Trophoblast cell (in vitro differentiated cells and primary cell): ENCODE measurements at places on chromosomes 2 and 18.

DNA sequence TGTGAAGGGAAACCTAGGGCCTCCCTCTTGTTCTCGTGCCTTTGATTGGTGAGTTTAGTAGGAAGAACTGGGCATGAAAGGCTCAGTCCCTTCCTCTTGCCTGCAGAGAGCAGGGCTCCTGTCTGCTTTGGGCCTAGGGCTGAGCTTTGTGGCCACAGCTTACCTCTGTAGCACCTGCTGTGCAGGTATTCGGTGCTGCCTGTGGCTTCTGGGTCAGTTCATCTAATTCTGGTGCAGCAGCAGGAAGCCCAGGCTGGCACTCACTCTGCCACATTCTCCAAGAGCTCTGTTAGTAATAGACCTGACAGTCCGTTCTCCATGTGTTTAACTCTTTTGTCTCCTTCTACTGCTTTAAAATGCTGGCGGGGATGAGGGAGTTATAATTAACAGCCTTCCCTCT is 96.5 kb downstream of the DLGAP1 start:
- no peaks in the 10 kb centered on the region for H3K4me1 ChIP-seq
- no peaks in the 10 kb centered on the region for H3K36me3 ChIP-seq
- H3K27ac ChIP-seq = no peak overlapping the region
- DNase-seq = no peak

- H3K27ac ChIP-seq = no peak overlapping the region
- H3K36me3 ChIP-seq = no peaks in the 10 kb centered on the region
- H3K27me3 ChIP-seq = no peaks in the 10 kb centered on the region
- H3K4me1 ChIP-seq = no peaks in the 10 kb centered on the region
- DNase-seq = no peak
Observed at GRCh38 chr2:224517963-224518362, 67.2 kb downstream of the CUL3 start.

DNA sequence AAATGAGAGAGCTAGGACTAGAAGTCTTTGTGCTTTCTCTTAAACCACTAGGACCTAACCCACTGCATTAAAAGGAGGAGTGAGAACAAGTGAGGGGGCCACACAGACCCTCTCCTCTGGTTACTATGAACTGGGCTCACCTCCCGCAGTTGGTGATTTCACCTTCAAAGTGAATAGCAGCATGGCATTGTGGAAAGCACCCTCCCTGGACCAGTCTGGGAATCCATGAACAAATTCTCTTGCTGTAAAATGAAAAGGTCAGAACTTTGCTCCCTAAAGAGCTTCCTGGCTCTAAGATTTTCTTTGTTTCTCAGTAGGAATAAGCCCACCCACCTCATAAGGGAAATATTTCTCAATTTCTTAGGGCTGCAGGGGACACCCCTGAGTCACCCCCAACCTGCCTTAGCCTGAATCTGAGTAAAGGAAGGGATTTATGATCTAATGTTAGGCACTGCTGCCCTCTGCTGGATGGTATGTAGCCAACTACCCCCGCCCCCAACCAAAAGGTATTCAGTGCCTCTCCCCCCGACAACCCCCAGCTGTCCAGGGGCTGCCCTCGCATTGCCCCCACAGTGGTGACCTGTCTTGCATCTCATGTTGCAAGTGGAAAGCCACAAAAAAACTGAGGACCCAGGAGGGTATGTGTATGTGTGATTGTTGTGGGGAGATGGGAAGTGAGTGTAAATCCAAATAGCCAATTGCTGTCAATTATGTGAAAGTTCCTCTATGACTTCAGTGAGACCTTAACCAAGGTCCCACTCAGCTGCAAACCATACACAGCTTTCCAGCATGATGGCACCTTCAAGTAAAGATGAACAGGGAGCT is 230.9 kb upstream of the SLC14A2 start:
- DNase-seq = peak; percentile 15
- peaks cover 8% of the 10 kb centered on the region for H3K4me1 ChIP-seq
- H3K36me3 ChIP-seq = no peaks in the 10 kb centered on the region
- no peaks in the 10 kb centered on the region for H3K27me3 ChIP-seq
- no peak overlapping the region for H3K4me3 ChIP-seq

DNA sequence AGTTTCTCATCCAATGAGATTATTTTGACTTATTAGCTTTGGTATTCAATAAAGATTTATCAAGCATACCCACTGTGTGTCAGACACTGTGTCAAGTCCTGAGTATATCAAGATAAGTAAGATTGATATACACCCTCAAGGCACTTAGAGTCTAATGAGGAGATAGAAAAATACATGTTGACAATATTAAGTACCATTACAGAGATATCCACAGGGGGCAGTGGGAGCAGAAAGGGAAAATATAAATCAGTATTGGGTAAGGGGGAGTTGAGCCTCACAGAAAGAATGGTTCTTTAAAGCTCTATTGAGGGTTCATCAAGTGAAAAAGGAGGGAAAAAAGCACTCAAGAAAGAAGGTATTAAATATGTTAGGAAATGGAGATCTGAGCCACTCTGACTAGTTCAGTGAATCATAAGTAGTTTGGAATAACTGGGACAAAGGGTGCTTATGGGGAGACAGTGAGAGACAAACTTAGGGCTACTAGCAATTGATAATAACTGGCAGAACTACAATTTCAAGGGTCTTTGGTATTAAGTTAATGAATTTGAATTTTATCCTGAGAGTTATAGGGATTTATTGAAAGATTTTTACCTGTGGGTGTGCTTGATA is 45.5 kb upstream of the SLC8A1 start:
- no peaks in the 10 kb centered on the region for H3K27me3 ChIP-seq
- no peak for DNase-seq
- no peak overlapping the region for H3K27ac ChIP-seq

- no peak overlapping the region for H3K27ac ChIP-seq
- H3K36me3 ChIP-seq = no peaks in the 10 kb centered on the region
- DNase-seq = no peak
- no peak overlapping the region for H3K4me3 ChIP-seq
- no peaks in the 10 kb centered on the region for H3K27me3 ChIP-seq
- no peaks in the 10 kb centered on the region for H3K4me1 ChIP-seq
Observed at GRCh38 chr2:168293766-168294165, 46.4 kb upstream of the STK39 start.

GRCh38 chr2:178833382-178833781 is 26.2 kb upstream of the TTN start:
- H3K4me1 ChIP-seq = peaks cover 5% of the 10 kb centered on the region
- H3K36me3 ChIP-seq = no peaks in the 10 kb centered on the region
- no peak for DNase-seq
- H3K27ac ChIP-seq = no peak overlapping the region

- no peaks in the 10 kb centered on the region for H3K27me3 ChIP-seq
- H3K4me1 ChIP-seq = no peaks in the 10 kb centered on the region
- no peak overlapping the region for H3K27ac ChIP-seq
- H3K4me3 ChIP-seq = no peak overlapping the region
- no peak for DNase-seq
Observed at GRCh38 chr2:225398372-225398771, 1.1 kb upstream of the NYAP2 start.

DNA sequence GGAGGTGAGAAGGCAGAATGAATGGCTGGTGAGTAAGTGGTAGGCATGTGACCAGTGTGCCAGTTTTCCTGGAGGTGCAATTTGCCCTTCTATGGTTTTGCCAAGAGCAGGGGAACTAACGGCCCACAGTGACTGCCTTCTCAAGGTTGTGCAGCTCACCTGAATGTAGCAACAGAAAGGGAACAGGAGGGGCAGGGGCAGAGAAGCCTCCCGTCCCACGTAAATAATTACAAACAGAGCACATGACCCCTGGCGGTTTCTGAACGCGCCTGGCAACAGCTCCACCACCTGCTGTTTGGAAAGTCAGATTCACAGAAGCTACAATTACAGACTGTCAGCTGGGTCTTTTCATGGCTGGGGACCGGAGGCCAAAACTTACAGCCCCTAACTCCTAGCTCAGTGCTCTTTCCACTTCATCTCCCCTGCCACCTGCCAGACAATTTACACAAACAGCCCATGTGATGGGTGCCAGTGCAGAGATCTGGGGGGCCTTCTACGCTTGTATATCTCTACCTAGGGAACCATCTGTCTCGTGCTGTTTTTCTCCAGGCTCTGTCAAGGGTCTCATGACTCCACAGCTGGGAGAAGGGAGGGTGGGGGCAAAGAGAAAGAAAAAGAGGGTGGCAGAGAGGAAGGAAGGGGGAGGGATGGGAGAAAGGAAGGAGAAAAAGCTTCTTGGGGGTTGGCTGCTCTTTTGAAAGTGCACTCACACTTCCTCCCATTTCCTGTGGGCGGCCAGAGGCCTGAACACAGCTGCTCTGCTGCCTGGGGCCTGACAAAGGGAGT is 69.6 kb downstream of the POLR1A start:
- H3K4me1 ChIP-seq = no peaks in the 10 kb centered on the region
- no peak overlapping the region for H3K4me3 ChIP-seq
- DNase-seq = no peak
- H3K27me3 ChIP-seq = no peaks in the 10 kb centered on the region
- H3K27ac ChIP-seq = no peak overlapping the region

DNA sequence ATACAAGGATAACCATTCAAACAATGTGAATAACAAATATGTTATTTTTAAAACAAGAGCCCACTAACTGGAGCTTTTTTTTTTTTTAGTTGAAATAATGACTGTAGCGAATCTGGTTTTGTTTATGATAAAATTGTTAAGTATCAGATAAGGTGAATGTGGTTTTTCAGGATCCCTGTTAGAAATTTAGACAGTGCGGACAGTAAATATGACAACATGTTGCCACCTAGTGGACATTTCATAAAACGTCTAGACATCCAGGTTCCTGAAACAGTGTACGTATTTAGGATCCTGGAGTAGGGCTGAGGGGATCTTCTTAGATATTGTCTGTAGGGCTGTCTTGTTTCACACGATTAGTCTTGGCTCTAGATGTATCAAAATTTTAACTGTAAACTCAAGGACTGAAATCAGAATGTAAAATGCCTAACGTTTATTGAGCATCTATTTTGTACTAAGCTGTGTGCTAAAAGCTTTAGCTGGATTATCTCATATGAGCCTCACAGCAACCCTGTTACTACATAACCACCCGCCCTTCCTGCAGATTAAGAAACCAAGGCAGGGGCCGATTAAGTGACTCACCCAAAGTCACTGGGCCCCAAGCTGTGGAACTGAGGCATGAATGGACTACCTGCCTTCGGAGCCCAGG is 23.9 kb upstream of the CCDC68 start:
- no peaks in the 10 kb centered on the region for H3K36me3 ChIP-seq
- peaks cover 4% of the 10 kb centered on the region for H3K4me1 ChIP-seq
- H3K4me3 ChIP-seq = no peak overlapping the region
- peak; percentile 23 for DNase-seq
- no peaks in the 10 kb centered on the region for H3K27me3 ChIP-seq

DNA sequence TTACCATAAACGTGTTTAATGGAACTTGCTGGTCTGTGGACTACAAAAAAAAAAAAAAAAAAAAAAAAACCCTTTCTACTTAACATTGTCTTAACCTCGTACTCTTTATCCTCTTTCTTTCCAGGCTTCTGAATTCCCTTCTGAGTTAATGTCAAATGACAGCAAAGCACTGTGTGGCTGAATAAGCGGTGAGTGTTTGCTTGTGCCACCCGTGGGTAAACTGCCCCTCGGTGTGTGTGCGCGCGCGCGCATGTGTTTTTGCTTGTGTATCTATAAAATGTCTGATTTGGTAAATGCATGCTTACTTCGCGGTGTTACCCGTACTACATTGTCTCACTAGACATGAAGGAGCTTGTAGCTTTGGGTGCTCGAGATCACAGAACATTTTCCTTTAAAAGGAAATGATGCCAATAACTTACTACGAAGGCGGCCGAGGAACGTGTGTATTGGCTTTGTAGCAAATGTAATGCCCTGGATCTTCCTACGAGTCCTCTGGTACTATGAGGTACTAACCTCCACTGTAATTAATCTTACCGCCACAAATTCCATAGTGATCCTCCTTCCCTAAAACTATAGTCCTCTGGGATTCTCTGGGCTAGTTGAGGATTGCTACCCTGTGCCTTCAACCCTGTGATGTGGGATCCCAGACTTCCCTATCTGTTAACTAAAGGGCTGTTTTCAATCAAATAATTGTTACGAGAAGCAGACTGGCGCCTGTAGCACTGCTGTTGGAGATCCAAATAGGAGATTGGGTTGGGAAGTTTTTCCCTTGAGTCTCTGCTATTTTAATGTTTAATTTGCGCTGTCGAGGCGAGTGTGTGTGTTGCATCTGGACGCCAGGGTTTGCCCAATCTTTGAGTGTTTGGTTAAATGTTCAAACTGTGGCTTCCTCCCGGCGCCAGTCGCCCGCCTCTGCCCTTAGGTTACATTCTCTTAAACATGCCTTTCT is 1.1 kb downstream of the ID2 start:
- peaks cover 10% of the 10 kb centered on the region for H3K36me3 ChIP-seq
- H3K4me1 ChIP-seq = peaks cover 11% of the 10 kb centered on the region
- H3K27ac ChIP-seq = peak overlapping the region; percentile 91

GRCh38 chr2:30373881-30374302 is 73.2 kb upstream of the LCLAT1 start:
- no peaks in the 10 kb centered on the region for H3K4me1 ChIP-seq
- no peaks in the 10 kb centered on the region for H3K36me3 ChIP-seq
- H3K27me3 ChIP-seq = no peaks in the 10 kb centered on the region
- no peak overlapping the region for H3K4me3 ChIP-seq
- no peak overlapping the region for H3K27ac ChIP-seq

DNA sequence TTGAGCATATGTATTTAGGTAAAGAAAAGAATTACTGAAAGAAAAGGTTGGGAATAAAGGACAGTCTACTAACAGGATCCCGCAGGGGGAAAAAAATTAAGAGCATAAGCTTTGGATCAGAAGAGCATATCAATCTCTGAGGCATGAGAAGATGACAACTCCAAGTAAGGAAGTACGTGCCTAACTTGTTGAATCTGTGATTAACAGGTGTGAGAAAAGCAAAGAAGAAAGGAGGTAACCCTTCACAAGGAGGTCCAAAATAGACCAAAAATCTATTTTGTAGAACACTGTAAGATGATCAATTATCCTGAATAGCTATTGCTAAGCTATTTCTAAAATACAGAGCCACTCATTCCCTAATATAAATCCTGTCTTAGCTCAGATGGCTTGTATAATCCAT is 32.8 kb downstream of the TRIP12 start:
- DNase-seq = no peak
- peaks cover 11% of the 10 kb centered on the region for H3K36me3 ChIP-seq

DNA sequence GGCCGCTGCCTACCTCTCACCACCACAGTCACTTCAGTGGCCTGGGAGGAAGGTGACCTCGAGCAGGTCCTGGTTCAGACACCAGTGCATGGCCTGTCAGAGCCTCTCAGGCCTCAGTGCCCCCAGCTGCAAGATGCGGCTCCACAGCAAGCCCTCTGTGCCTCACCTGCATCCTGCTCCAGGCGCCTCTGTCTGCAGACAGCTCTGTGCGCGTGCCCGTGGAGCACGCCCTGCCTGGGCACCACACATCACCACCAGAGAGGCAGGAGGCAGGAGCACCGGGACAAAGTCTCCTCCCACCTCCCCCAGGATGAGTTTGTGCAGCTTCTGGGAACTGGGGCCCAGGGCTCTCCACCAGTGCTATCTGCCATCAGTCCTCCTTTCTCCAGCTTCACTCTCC is 98.7 kb downstream of the TFCP2L1 start:
- no peak overlapping the region for H3K4me3 ChIP-seq
- H3K27ac ChIP-seq = no peak overlapping the region
- H3K27me3 ChIP-seq = no peaks in the 10 kb centered on the region
- no peak for DNase-seq
